ENCODE measurements at places on chromosomes 1 and 21.
A peak's percentile ranks its signal among the peaks of the same experiment; 100 is the strongest.

- no peak for DNase-seq
- no peaks in the 10 kb centered on the region for H3K36me3 ChIP-seq
- no peaks in the 10 kb centered on the region for H3K27me3 ChIP-seq
Observed at GRCh38 chr1:204634260-204634910, 51.2 kb downstream of the LRRN2 start.

- H3K4me1 ChIP-seq = peaks cover 8% of the 10 kb centered on the region
- H3K4me3 ChIP-seq = peak overlapping the region; percentile 33
- no peak overlapping the region for H3K27ac ChIP-seq
- no peak for DNase-seq
- no peaks in the 10 kb centered on the region for H3K36me3 ChIP-seq
- H3K27me3 ChIP-seq = peaks cover 23% of the 10 kb centered on the region
Observed at GRCh38 chr1:32972814-32973428, 8.3 kb upstream of the RNF19B start.

GRCh38 chr1:87333692-87334347 lies 5.1 kb downstream of the LMO4 start:
- no peak overlapping the region for H3K27ac ChIP-seq
- peak overlapping the region; percentile 55 for H3K4me3 ChIP-seq
- peak; percentile 77 for DNase-seq
- H3K36me3 ChIP-seq = no peaks in the 10 kb centered on the region

- H3K4me1 ChIP-seq = peaks cover 33% of the 10 kb centered on the region
- peaks cover 4% of the 10 kb centered on the region for H3K36me3 ChIP-seq
- H3K27me3 ChIP-seq = peaks cover 35% of the 10 kb centered on the region
- H3K4me3 ChIP-seq = no peak overlapping the region
Observed at GRCh38 chr1:43936431-43937151, 3.0 kb downstream of the ARTN start.

DNA sequence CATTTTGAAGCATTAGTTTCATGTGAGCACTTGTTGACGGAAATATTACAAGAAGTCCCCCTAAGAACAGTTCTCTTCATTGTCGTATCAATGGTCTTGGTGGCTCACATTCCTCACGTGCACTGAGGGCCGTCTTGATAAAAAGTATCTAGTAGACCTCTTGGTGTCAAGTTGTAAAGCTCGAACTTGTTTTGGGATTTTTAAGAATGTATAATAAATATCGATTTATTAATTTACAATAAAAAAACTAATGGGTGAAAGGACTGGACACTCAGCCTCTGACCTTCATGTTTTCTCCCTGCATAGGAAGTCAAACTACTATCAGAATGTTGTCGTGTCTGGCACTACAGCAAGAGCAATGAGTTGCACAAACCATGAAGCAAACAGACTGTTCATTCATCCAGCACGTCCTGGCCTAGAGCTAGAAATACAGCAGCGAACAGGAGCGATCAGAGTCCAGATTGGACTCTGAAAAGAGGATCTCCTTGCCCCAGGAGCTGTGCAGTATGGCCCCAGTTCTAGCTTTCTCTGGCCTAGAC lies 319.2 kb downstream of the SMYD3 start:
- DNase-seq = no peak
- no peak overlapping the region for H3K27ac ChIP-seq
- H3K4me1 ChIP-seq = no peaks in the 10 kb centered on the region
- no peaks in the 10 kb centered on the region for H3K27me3 ChIP-seq

Data from CD4-positive, alpha-beta T cell (primary cell).